ENCODE measurements at places on chromosomes 1 and 21. TPM values are rescaled to one million over a fixed set of nuclear protein-coding genes. Genes with fewer than 3 reads are reported as not detected.

DNA sequence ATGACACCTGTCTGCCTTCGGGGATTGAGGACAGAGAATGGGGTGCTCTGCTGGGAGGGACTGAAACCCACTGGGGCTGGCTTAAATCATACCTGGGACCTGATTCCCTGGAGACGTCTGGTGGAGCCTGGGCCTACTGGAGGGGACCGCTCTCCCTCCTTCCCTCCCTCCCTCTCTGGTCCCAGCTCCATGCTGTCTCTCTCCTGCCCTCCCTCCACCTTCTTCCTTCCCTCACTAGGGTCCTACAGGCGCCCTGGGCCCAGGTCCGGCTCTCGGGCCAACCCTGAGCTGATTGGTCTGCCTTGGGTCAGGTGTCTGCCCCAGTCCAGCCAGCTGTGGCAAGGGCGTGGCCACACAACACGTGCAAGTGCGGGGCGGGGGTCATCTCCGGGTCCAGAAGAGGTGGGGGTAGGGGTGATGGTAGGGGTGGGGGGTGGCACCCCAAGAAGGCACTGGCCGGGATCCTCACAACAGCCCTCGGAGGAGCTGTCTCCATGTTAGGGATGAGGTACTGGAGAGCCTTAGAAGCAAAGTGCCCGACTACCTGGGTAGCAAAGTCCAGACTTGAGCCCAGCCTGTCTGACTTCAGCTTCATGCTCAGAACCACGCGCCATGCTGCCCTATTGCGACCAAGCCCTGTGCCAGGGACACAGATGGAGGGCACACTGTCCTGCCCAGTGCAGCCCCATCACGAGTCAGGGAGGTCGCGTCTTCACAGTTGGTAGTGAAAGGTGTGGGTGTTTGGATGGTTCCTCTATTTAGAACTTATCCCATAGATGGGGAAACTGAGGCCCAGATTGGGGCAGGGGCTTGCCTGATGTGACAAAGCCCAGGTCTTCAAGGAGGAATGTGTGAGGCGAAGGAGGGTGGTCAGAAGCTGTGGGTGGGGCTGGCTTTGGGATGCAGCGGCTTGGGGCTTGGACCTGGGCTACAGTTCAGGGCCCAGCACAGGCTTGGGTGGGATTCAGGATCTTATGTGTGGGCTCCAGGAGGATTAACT is 574.1 kb downstream of the PTPRU start:
- H3K4me1 ChIP-seq: no peaks in the 10 kb centered on the region
- peaks cover 5% of the 10 kb centered on the region for H3K27me3 ChIP-seq
- DNase-seq: no peak
- no peaks in the 10 kb centered on the region for H3K36me3 ChIP-seq
- H3K4me3 ChIP-seq: no peak overlapping the region
- no peak overlapping the region for H3K27ac ChIP-seq

The GDAP2 gene
- 34.6 TPM for total RNA-seq

The KCNJ9 gene
- not detected for total RNA-seq

- H3K27me3 ChIP-seq: no peaks in the 10 kb centered on the region
- H3K4me3 ChIP-seq: no peak overlapping the region
- no peak for DNase-seq
- peaks cover 9% of the 10 kb centered on the region for H3K4me1 ChIP-seq
These were observed 62.1 kb downstream of the GNG12 start for GRCh38 chr1:67771152-67771551.

The SYT11 gene
- 6.8 TPM for total RNA-seq

Data from SJCRH30 (cell line).